Frontal cortex (tissue), 4 donors: ENCODE measurements at places on chromosomes 7 and 10.

GRCh38 chr7:50832744-50833143, 50.0 kb upstream of the GRB10 start:
- DNase-seq, result no peak

GRCh38 chr7:74164985-74165456, 9.1 kb upstream of the EIF4H start:
- no peak for DNase-seq

- no peak for DNase-seq
Measured at GRCh38 chr10:102468683-102469082, 17.3 kb upstream of the C10orf95 start.

GRCh38 chr10:119310806-119311205, 103.4 kb downstream of the GRK5 start:
- no peak for DNase-seq

- peak; percentile 17 for DNase-seq
Measured at GRCh38 chr7:7103343-7104313, 78.7 kb upstream of the C1GALT1 start.

- DNase-seq, result no peak
Measured at GRCh38 chr7:155746188-155746587, 66.1 kb downstream of the SHH start.
